NCI-H187 treated with DMSO at 0.1 percent for 48 hours (cell line): ENCODE measurements at places on chromosomes 16 and 17.

DNA sequence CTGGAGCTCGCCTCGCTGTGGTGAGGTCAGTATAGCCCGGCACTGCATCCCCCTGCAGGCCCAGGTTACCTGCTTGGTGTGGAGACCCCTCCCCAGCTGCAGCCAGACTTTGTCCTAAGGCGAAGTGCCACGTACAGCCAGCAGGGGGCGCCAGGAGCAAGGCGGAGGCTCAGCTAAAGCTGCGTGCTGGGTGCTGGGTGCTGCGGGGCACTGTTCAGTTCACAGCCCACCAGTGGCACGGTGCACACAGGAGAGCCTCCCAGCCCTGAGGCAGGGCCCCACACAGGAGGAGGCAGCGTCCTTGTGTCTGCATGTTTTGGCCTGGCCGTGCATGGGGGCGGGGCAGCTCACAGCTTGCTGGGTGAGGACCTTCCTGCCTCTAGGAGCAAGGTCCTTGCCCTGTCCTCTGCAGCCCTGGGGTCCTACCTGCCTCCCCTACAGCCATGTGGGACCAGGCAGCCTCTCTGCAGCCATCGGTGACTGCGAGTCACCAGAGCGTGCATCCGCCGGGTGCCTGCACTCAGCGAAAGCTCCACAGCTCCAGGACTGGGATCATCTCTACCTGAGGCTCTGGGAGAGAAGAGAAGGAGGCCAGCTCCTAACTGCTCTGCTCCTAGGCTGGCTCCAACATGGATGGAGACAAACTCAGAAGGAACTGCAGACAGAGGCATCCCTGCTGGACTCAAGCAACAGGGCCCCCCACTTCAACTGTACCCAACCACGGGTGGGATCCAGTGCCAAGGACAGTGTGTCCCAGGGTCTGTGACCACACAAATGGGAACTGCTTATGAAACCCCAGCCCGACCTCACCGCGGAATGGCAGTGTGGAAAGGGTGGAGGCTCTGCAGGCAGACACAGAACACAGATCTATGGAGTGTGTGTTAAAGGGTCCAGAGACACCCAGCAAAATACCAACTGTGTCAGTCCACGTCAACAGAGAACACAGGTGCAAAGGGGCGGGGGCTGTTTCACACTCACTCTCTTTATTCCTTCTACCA, 19.0 kb downstream of the SLC7A5 start:
- no peak for DNase-seq

DNA sequence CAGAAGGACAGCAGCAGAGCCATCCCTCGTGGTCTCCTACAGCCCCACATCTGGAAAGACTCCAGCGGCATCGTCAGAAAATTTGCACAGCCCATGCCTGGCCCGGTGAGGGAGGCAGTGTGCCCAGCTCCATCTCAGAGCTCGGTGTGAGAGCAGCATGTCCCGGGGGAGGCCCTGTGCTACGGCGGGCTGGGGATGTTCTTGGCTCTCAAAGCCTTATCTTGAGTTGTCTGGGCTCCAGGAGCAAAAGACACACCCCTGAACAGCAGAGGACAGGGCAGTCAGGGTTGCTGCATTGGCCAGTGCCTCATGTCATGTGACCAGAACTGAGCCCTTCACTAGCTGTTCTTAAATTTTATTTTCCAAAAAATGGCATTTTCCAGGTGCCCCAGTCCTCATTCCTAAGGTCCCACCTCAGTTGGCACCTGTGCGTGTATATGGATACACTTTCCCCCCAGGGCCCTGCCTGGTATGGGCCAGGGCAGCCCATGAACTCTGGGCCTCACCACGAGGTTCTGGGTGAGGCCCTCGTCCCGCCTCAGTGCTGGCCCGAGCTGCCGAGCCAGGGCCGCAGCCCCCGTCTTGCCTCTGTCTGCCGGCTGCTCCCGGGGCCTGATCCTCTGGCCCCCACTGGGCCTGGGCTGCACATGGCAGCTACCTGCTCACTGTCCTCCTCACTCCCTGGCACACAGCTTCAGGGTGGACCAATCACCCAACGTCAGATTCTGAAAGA, 3.0 kb downstream of the NUDT16L1 start:
- DNase-seq: no peak

- DNase-seq: no peak
These were observed 46.3 kb upstream of the ICAM2 start for GRCh38 chr17:64066716-64067115.

DNA sequence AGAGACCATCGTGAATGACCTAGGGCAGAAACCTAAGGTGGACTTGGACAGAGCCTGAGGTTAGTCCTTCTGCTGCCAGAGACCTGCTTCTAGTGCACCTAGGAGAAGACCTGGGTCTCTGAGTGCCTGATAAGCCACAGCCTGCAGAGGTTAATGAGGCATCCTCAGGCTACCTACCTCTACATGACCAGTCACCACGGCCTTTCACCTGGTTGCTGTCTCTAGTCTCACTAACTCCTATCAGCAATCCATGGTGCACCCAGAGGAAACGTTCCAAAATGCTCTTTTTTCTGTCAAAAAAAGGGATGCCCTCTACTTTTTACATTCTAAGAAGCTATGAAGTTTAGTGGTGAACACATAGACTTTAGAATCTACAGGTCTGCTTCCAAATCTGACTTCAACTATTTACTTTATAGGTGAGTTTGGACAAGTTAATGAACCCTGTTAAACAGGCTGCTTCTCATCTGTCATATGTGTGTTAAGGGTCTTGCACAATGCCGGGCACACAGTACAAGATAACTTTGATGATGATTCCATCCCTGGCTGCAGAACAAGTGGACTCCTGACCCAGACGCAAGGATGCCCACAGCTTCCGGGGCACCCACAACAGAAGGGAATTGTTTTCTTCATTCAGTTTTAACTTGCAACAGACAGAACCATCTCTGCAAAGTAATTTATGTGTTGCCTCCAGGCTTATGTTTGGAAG, 469.9 kb upstream of the CDH5 start:
- no peak for DNase-seq

GRCh38 chr17:21036361-21036881, 6.4 kb downstream of the USP22 start:
- no peak for DNase-seq

DNA sequence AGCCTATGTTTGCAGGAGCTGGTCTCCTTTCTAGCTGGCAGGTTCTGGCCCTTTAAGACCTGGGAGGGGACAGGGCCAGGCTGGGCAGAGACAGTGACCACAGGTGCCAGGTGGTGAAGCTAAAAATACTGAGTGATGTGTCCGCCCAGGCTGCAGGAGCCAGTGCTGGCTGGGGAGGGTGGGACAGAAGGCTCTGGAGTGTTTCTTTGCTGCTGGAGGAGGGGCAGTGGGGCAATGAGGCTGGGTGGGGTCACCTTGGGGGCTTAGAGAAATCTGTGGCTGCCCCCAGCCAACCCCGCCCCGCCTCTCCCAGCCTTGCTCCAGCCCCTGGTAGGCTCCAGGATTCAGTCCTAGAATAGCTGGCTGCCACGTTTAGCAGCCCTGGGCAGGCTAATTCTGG, 30.4 kb upstream of the SBK1 start:
- no peak for DNase-seq

- no peak for DNase-seq
These were observed 15.6 kb upstream of the ZFPM1 start for GRCh38 chr16:88437367-88437964.

DNA sequence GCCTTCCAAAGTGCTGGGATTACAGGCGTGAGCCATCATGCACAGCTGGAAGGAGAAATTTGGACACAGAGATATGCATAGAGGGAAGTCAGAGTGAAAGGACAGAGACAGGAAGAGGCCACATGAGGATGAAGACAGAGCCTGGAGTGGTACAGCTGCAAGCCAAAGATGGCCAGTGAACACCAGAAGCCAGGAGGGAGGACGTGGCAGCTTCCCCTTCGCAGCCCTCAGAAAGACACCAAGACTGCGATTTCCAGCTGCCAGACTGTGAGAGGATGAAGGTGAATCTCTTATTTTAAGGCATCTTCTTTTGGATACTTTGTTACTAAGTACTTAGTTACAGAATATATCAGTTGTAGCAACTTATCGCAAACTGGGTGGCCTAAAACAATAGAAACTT, 60.5 kb upstream of the PLCG2 start:
- DNase-seq: no peak

- DNase-seq: no peak
These were observed 7.3 kb downstream of the C16orf86 start for GRCh38 chr16:67673712-67674580.

DNA sequence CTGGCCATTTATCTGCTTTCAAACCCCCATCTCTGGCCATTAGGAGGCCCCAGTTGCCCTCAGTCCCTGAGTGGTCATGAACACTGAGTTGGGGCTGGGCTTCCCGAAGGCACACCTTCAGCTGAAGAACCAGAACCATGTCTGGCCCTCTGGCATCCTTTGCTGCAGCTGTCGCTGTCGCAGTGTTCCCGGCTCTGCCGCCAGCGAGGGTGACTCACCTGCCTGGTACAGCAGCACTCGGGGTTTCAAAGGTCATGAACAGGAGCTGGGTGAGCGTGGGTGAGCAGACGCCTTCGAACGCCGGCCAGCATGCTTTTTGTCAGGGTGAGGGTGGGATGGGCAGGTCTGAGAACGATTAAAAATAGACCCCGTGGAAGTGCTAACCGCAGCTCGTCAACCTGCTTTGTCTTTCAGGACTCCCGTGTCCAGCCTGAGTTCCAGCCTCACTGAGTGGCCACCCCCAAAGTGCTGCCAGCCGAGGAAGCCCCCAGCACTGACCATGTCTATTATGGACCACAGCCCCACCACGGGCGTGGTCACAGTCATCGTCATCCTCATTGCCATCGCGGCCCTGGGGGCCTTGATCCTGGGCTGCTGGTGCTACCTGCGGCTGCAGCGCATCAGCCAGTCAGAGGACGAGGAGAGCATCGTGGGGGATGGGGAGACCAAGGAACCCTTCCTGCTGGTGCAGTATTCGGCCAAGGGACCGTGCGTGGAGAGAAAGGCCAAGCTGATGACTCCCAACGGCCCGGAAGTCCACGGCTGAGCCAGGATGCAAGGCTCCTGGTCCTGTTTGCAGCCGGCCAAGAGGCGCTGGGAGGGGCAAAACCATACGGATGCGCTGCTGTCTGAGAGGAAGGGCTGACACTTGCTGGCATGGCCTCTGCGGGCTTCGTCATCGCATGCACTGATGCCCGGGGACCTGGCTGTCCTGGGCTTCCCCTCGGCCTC, 7.6 kb downstream of the SNN start:
- no peak for DNase-seq

GRCh38 chr17:55210292-55210691, 54.5 kb upstream of the HLF start:
- DNase-seq: no peak

- no peak for DNase-seq
These were observed 6.2 kb downstream of the ACD start for GRCh38 chr16:67653789-67654402.

DNA sequence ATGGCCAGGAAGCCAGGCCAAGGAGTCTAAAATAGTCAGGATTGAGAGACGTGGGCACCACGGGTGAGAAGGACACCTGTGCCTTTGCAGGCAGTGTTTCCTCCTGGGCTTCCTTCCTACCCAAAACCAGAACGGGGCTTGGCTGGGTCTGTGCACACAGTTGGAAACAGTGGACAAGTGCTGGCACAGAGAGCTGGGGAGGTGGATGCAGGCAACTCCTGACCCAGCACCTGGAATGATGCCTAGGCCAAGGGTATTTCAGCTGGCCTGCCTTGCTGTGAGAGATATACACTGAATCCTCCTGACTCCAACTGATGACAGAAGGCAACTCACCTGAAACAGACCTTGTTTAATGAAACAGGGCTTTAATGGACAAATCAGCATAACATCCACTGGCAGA, 186.2 kb downstream of the SLC39A11 start:
- no peak for DNase-seq
